HCT116 (cell line): ENCODE measurements at places on chromosomes 4 and X. TPM values are rescaled to one million over a fixed set of nuclear protein-coding genes. Genes with fewer than 3 reads are reported as not detected.

Gene FAM114A1
- 35.6 TPM for total RNA-seq

Gene CYLC1
- not detected for total RNA-seq

Gene TMPRSS11A
- not detected for total RNA-seq

Gene ATP2B3
- not detected for total RNA-seq

Gene GABRG1
- total RNA-seq, result not detected

Gene PNMA6F
- not detected for total RNA-seq

Gene ZBTB49
- 3.9 TPM for total RNA-seq

Gene GRIA3
- not detected for total RNA-seq

Gene SH3RF1
- total RNA-seq, result 59.5 TPM

Gene MAGEA10
- total RNA-seq, result not detected

Gene UGT8
- total RNA-seq, result 14.8 TPM

Gene RPL36A
- total RNA-seq, result 360 TPM

Gene POU3F4
- total RNA-seq, result not detected

Gene NOX1
- not detected for total RNA-seq
